ENCODE measurements at places on chromosomes 11 and 22.

DNA sequence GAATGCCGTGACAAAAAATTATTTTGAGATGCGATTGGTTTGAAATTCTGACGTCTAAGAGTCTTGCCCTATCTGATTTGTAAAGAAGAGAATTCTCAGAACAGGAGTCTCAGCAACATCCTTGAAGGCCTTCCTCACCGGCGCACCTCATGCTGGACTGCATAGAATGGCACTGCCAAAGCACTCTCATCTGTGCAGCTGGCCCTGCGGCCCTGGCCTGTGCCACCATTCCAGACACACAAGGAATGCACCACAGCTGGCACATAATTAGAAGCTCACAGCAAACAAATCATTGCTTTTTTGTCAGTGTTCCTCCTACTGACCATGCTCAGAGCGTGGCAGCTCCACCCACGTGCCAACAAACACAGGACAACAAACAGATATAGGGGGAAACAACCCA is 166.0 kb downstream of the KIRREL3 start:
- no peak for DNase-seq

DNA sequence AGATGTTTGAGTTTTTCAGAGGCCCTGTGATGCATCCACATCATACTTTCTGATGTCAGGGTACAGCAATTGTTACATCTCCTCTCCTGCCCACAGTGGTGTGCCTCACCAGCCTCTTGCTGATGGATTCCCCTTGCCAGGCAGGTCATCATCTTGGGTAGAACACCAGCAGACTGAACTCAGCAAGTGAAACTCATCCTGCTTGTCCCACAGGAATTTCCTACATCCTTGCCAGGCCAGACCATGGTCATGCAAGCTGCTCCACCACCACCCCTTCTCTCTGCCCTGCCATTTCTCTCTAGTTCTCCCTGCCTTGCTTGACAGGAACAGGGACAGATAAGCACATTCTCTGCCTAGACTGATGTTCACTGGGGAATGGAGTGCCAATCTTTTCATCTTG is 85.9 kb downstream of the PAX6 start:
- DNase-seq: no peak

GRCh38 chr11:38538866-38539680 is 1941.0 kb upstream of the RAG2 start:
- DNase-seq: no peak

DNA sequence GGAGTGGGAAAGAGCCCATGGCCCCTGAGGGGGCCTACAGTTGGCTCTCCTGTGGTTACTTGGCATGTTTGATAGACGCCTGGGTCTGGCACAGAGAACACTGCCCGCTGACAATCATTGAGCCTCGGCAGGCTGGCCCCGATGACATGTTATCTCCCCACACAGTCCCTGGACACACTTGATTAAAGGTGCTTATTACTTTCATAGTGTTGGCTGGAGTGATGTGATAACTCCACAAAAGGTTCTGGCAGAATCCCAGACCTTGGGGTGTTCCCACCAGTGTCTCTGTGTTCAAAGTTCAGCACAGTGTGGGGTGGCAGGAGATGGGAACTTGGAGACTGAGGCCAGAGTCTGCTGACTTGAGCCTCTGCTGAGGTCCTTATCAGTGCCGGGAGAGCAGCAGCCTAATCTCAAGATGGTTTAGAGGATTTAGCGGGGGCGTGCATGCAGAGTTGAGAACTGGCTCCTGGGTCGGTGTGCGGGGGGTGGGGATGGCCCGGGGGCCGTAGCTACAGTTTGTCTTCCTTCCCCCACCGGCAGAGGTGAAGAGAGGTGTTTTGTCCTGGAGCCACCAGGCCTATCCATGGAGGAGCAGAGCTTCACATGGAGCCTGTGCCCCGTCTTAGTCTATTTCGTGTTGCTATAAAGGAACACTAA is 22.5 kb downstream of the PARVB start:
- DNase-seq: no peak

GRCh38 chr11:48008951-48009270 is 28.6 kb downstream of the PTPRJ start:
- DNase-seq: no peak

DNA sequence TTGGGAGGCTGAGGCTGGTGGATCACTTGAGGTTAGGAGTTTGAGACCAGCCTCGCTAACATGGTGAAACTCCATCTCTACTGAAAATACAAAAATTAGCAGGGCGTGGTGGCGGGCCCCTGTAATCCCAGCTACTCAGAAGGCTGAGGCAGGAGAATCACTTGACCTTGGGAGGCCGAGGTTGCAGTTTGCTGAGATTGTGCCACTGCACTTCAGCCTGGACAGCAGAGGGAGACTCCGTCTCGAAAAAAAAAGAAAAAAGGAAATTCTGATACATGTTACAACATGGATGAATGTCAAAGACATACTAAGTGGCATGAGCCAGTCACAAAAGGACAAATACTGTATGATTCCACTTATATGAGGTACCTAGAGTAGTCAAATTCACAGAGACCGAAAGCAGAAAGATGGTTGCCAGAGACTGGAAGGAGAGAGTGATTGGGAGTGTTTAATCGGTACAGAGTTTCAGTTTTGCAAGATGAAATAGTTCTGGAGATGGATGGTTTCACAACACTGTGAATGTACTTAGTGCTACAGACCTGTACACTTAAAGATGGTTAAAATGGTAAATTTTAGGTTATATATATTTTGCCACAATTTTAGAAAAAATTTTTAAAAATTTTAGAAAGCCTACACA is 92.3 kb downstream of the BLID start:
- DNase-seq: no peak

DNA sequence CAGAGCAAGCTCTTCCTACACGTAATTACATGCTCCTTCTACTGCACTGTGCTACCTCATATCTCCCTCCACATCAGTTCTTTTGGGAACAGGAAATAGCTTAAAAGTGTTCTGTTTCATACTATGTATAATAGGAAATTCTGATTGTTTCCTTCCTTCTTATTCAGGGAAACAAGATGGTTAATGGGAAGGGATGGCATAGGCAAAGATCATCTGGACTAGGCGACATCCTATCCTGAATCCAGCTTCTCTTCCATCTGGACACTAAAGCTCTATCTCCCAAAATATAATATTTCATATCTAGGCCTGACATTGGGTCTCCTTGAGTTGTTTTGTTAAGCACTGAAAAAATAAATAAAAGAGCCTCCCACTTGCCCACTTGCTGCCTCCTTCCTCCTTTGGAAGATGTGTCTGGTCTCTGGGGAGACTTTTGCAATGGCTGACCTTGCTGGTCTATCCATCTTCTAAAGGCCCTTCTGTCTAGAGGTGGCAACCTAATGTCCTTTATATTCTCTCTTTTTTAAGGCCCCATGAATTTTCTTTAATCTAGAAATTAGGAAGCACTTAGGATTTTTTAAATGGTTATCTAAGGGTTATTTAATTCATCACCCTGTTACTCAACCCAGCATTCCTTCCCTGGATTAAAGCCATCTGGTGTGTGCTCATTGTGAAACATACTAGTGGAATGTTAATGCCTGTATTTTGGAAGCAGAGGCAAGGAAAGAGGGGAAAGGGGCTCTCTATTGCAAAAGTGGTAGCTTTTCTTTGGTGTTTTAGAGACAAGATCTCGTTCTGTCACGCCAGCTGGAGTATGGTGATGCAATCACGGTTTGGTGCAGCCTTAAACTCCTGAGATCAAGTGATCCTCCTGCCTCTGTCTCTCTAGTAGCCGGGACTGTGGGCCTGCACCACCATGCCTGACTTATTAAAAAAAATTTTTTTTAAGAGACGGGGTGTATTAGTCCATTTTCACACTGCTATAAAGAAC is 20.6 kb downstream of the CLMP start:
- DNase-seq: no peak

- no peak for DNase-seq
These were observed 966.7 kb downstream of the DLG2 start for GRCh38 chr11:84660257-84660977.

GRCh38 chr11:79344753-79345294 is 96.0 kb downstream of the TENM4 start:
- no peak for DNase-seq

GRCh38 chr11:6531267-6531752 is 34.2 kb downstream of the DNHD1 start:
- no peak for DNase-seq

GRCh38 chr11:42906226-42906625 is 405.6 kb upstream of the API5 start:
- DNase-seq: no peak

- DNase-seq: no peak
These were observed 3.6 kb downstream of the FAT3 start for GRCh38 chr11:92227959-92228935.

- DNase-seq: no peak
These were observed 166.0 kb downstream of the TENM4 start for GRCh38 chr11:79274636-79275331.

- no peak for DNase-seq
These were observed 11.9 kb downstream of the CHRM1 start for GRCh38 chr11:62909107-62909894.

GRCh38 chr11:119932828-119933562 is 204.0 kb upstream of the NECTIN1 start:
- DNase-seq: no peak

- no peak for DNase-seq
These were observed 26.7 kb downstream of the OR6Q1 start for GRCh38 chr11:58057481-58057880.

- no peak for DNase-seq
These were observed 236.8 kb downstream of the MN1 start for GRCh38 chr22:27564806-27565205.

DNA sequence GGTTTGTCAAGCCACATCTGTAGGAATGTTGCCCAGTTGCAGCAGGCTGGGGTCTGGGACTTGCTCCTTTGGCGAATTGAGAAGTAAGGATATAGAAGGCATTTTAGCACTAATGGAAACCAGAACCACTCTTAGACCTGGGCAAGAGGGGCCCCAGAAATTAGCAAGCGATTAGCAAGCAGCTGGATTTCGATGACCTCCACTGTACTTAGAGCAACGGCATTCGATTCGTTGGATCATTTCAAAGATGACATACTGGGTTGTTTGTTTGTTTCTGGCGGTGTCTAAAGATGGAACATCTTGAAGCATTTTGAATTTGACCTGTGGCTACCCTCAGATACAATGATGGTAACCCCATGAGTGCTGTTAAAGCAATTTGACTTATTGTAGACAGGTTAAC is 1.2 kb upstream of the CDPF1 start:
- DNase-seq: no peak

GRCh38 chr11:110053848-110054414 is 39.3 kb upstream of the ZC3H12C start:
- DNase-seq: no peak

DNA sequence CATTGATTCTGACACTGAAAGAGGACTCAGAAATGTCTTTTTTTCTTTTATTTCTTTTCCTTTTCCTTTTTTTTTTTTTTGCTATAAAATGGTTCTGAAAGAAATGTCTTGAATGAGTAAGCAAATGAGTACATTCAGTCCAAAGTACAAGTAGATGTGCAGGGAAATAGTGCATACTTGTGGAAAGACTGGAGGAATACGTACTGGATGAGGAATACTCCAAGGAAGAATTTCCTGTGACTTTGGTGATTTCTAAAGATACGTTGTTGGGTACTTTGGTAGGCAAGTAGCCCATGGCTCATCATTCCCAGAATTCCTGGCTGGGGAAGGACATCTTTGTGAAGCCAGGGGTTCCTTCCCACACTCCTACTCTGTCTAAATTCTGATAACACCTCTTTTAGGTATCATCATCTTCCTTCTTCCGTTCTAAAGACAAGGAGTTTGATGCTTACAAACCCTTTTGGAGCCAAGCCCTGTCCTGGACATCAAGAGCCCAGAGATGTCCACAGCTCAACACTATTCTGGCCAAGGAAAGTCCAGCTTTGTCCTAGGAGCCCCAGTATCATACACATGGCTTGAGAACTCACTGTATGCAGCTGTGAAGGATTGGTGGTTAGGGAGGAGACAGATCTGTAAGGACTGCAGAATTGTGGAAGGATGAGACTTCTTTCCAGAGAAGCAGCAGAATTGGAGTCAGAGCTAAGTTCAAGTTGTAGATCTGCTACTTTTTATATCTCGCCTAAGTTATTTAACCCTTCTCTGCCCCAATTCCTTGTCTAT is 4.8 kb upstream of the NUP98 start:
- no peak for DNase-seq
